ENCODE measurements at places on chromosomes 6 and 20.

- DNase-seq, result no peak
Observed at GRCh38 chr6:41055149-41055548, 2.1 kb downstream of the APOBEC2 start.

DNA sequence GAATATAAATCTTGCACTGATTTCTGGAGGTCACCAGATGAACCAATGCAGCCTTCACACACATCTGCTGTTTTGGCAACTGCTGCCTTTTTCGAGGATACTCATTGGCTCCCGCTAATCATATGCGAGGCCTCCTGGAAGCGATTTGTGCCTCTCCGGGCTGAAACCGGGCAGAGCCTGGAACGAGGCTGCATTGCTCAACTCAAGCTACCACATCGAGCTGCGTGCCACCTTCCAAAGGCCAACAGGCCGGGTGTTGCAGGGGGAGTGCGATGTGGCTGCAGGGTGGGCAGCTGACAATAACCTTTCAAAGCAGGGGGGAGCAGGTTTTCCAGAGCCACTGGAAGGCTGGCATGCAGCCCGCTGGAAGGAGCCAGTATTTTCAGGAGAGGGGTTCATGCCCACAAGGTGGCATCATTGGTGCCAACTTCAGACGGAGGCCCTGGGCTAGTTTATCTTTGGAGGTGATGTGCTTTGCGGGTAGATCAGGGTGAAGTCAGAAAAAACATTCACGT is 122.6 kb upstream of the IFNGR1 start:
- no peak for DNase-seq

DNA sequence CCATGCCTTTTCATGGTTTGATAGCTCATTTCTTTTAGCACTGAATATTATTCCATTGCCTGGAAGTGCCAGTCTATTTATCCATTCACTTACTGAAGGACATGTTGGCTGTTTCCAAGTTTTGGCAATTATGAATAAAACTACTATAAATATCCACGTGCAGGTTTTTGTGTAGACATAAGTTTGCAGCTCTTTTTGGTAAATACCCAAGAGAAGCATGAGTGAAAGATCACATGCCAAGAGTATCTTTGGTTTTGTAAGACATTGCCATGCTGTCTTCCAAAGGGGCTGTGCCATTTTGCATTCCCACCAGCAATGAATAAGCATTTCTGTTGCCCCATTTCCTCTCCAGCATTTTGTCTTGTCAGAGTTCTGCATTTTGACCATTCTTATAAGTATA is 120.9 kb downstream of the MANEA start:
- no peak for DNase-seq

DNA sequence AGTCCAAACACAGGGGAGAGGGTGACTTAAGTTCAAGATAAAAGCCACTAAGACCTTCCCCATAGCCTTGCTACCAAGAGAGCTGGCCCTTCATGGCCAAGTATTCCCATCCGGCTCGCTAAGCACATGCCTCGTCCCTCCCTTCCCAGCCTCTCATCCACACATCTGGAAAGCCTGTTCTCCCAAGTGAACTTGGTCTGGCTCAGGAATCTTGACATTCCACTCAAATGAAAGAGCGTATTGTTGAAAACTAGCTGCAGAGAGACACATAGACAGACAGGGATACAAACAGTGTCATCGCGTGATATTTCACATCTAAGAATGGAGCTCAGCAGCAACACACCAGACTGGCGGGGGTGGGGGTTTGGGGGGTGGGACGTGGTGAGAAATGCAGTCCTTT is 182.8 kb upstream of the FOXQ1 start:
- no peak for DNase-seq

GRCh38 chr6:133396984-133397348 is 155.8 kb downstream of the EYA4 start:
- no peak for DNase-seq

DNA sequence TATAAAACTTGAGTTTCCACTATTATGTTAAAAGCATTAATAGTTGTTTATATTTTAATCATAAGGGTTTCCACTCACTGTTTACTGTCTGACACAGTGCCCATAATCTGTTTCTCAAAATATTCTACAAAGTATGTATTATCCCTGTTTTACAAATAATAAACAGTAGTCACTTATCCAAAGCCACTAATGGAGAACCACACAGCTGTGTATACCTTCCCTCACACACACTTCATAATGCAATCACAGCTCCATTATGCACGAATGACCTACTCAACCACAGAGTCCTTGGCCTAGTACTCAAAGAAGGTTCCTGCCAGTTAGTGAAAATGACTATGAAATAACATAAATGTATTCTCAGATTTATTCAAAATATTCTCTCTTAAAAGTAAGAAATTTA is 103.1 kb downstream of the EPB41L2 start:
- no peak for DNase-seq

GRCh38 chr6:3747100-3747737 is 4.3 kb downstream of the PXDC1 start:
- no peak for DNase-seq

DNA sequence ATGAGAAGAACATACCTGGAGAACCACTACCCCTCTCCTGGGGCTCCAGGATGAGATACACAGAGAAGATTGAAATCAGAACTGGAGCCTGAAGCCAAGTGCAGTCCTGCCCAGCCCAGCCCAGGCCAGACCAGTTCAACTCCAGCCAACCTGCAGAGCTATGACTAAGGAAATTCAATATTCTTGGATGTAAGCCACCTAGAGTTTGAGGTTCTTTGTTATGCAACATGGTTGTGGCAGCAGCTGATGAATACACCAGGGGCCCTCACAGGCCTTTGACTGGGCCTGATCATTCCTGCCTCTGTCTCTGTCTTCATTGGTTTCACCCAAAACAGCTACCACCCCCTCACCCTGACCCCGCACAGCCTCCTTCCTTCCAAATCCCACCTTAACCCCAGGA is 167.8 kb downstream of the LRFN2 start:
- no peak for DNase-seq

DNA sequence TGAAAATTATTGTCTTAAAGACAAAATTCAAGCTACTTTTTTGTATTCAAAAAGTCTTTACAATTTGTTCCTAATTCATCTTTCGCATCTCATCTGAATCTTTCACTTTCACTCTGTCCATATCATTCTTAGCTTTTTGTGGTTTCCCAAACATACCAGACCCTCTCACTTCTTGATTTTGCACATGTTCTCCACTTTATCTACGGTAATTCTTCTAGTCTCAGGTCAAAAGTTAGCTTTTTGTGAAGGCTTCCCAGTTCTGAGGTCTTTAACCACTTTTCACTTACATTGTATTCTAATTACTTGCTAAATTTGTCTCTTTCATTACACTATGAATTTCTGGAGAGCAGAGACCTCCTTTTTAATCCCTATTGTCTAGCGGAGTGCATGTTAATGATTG is 34.6 kb upstream of the EPHA7 start:
- no peak for DNase-seq

Measured in endothelial cell (in vitro differentiated cells).